ENCODE measurements at places on chromosomes 7 and 10.

- DNase-seq, result no peak
These were observed 49.8 kb downstream of the CARD11 start for GRCh38 chr7:2993868-2994267.

DNA sequence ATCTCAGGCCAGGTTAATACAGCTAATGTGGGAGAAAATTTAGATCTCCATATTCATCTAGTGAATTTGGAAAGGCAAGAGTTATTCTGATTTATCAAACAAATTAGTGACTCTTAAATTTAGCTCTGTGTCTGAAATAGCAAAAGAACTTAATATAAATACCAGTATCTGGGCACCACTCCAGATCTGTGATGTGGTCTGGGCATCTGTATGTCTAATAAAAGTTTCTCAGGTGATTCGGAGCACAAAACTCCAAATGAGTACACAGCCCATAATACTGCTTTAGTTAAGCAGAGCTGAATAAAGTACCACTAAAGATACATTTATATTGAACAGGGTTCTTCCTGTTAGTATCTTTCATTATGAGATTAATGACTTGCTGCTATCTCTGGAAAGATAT, 261.4 kb downstream of the BAMBI start:
- no peak for DNase-seq

DNA sequence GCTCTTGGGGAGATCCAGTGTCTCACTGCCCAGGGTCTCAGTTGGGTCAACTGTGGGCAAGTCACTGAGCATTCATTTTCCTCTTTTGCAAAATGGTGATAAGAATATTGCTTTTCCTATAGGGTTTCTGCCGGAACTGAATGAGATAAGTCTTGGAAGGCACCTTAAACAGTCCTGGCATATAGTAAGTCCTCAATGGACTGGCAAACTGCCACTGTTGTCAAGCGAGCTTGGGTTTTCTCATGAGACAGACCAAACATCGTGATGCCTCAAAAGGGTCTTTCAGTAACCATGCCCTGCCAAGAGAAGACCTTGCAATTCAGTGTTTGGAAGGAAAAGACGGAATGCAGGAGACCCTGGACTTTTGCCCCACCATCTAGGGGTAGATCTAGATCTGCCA, 251.5 kb downstream of the WDR11 start:
- no peak for DNase-seq

- no peak for DNase-seq
These were observed 545.9 kb downstream of the SUGCT start for GRCh38 chr7:40680657-40681056.

DNA sequence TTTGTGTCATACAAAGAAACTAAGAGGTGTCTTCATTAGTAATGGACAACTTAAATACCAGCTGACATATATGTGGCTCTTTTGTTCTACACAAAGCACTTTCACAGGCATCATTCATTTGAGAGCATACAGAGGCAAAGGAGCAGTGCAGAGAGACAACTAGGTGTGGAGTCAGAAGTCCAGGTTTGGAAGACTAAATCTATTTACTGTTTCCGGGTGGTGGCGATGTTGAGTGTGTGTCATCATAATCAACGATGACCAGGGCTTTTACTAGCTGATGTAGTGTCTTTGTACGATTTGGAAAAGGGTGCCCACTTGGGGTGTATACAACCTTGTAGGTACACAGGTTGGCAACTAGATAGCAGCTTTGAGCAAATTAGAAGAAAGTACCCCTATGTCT, 195.5 kb upstream of the CCDC6 start:
- no peak for DNase-seq

DNA sequence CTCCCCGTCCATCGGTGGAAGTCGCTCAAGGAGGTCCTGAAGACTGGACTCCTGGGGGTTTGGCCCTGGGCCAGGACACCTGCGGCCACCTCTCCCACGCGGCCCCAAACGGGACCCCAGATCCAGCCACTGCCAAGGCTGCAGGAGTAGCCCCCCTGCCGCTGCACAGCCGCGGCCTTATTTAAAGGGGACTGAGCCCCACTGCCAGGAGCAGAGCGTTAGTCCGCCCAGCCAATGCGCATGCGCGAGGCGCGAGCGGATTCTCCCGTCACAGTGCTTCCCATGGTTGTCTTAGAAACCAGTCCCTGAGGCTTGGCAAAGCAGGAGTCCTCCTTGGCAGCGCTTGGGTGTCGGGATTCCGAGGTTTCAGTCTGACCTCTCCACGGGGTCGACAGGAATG, 320.0 kb downstream of the ZNF716 start:
- no peak for DNase-seq

DNA sequence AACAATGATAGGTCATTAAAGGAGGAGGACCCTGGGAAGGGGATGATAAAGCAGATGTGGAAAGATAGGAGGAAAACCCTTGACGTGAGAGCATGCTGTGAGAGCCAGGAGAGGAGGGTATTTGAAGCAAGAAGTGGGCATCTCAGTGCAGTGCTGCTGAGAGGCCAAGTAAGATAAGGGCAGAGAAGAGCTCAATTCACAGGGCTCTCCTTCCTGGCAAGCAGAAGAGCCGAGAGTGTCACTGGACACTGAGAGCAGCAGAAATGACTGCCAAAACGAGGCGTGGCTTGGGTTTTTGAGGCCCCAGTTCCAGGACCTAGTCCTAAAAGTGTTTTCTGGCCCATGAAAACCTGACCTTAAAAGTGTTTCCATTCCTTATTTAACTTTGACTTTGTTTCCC, 213.5 kb downstream of the LHFPL3 start:
- no peak for DNase-seq

GRCh38 chr7:140446467-140446866, 32.8 kb downstream of the MKRN1 start:
- no peak for DNase-seq

GRCh38 chr7:105224884-105225651, 163.7 kb downstream of the SRPK2 start:
- DNase-seq, result no peak

DNA sequence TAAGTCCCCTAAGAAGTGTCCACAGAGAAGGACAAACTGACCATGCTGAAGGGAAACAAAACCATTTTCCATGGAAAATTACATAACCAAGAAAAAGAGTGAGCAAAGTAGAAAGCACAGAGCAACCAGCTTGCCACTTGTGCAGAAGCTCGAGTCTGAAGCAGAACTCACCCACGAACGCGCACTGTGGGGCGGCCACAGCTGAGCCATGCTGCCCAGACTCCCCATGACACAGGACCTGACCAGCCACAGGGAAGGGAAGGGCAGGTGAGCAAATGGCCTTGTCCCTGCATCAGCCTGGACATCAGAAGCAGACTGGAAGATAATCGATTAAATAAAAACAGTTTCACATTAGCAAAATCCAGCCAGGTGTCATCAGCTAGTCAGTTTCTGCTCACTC, 95.7 kb downstream of the TCERG1L start:
- DNase-seq, result no peak
